ENCODE measurements at places on chromosomes 13 and 19. TPM values are rescaled to one million over a fixed set of nuclear protein-coding genes. Genes with fewer than 3 reads are reported as not detected.

DNA sequence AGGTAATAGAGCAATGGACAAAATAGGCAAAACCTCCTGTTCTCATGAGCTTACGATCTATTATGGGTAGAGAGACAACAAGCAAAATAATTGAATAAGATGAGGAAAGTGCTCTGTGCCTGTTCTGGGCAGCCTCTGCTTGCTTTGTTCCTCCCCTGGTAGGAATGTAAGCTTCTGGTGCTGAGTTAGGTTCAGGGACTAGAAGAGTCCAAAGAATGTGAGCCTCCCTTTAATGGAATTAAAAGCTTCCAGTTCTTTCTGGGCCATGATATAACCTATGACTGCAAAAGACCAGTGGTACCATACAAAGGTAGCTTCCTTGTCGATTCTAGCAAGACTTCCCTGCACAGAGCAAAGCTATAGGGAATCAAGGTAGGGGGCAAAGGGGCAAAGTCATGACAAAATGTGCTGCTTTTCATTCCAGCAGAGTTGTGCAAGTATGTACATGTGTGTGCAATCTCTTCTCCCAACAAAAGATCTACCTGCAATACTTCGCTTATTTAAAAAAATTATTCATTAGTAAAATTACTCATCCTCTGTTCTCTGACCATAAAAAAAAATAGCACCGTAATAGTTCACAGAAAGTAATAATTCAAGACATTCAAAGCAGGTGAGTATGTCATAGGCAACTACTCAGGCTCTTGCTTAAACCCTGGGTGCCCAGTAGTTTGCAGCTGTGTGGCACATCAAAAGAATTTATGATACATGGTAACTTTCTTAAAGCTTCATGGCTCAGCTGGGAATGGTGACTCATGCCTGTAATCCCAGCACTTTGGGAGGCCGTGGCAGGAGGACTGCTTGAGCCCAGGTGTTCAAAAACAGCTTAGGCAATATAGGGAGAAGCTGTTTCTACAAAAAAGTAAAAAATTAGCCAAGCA, 21.4 kb downstream of the ACOD1 start:
- H3K36me3 ChIP-seq, result no peaks in the 10 kb centered on the region
- no peak overlapping the region for H3K4me3 ChIP-seq
- no peaks in the 10 kb centered on the region for H3K4me1 ChIP-seq
- no peak overlapping the region for H3K27ac ChIP-seq
- H3K27me3 ChIP-seq, result peaks cover 23% of the 10 kb centered on the region

The SLC7A10 gene
- not detected for total RNA-seq

The SPATA13 gene
- 11.8 TPM for total RNA-seq

The PTGER1 gene
- not detected for total RNA-seq

The ZGLP1 gene
- 5.1 TPM for total RNA-seq

GRCh38 chr13:108026680-108027410, 188.5 kb downstream of the LIG4 start:
- no peaks in the 10 kb centered on the region for H3K4me1 ChIP-seq
- no peak overlapping the region for H3K4me3 ChIP-seq
- no peaks in the 10 kb centered on the region for H3K36me3 ChIP-seq
- no peaks in the 10 kb centered on the region for H3K27me3 ChIP-seq
- no peak overlapping the region for H3K27ac ChIP-seq

The PEAK3 gene
- not detected for total RNA-seq

The PTH2 gene
- total RNA-seq, result not detected

- no peak overlapping the region for H3K27ac ChIP-seq
- H3K36me3 ChIP-seq, result no peaks in the 10 kb centered on the region
- no peaks in the 10 kb centered on the region for H3K4me1 ChIP-seq
- DNase-seq, result no peak
- H3K27me3 ChIP-seq, result no peaks in the 10 kb centered on the region
- no peak overlapping the region for H3K4me3 ChIP-seq
These were observed 136.3 kb upstream of the CSNK1A1L start for GRCh38 chr13:37241786-37242185.

Data from activated B cell treated with CpG ODN at 0.5 μM for 24 hours (primary cell).